ENCODE measurements at places on chromosomes 3 and 15. TPM values are rescaled to one million over a fixed set of nuclear protein-coding genes. Genes with fewer than 3 reads are reported as not detected.

IMPG2 gene
- total RNA-seq, result 0.23 TPM

LRIG1 gene
- 37.1 TPM for total RNA-seq

ISLR2 gene
- total RNA-seq, result not detected

A4GNT gene
- not detected for total RNA-seq

PLA2G4D gene
- total RNA-seq, result not detected

ZNF385D gene
- total RNA-seq, result 0.08 TPM

GOLGA6L9 gene
- total RNA-seq, result 3.9 TPM

STRIT1 gene
- not detected for total RNA-seq

TSEN2 gene
- 18.7 TPM for total RNA-seq

CPNE9 gene
- total RNA-seq, result not detected

ANKUB1 gene
- not detected for total RNA-seq

TMC3 gene
- not detected for total RNA-seq

CTXN2 gene
- not detected for total RNA-seq

RABL3 gene
- total RNA-seq, result 11.7 TPM

SLC2A2 gene
- not detected for total RNA-seq

SLC22A13 gene
- total RNA-seq, result 0.94 TPM

CDHR4 gene
- total RNA-seq, result 1.3 TPM

GOLGA8T gene
- total RNA-seq, result not detected

GYG1 gene
- total RNA-seq, result 26.2 TPM

WDR49 gene
- 0.08 TPM for total RNA-seq

UNC13C gene
- total RNA-seq, result not detected

KIF15 gene
- 3.5 TPM for total RNA-seq
